ENCODE measurements at places on chromosomes 2 and 18.

GRCh38 chr18:24267878-24268277, 129.0 kb downstream of the CABYR start:
- no peak for DNase-seq

- DNase-seq, result peak; percentile 79
Observed at GRCh38 chr2:218876562-218877219, 4.0 kb upstream of the WNT10A start.

- DNase-seq, result no peak
Observed at GRCh38 chr2:118728984-118729383, 118.5 kb downstream of the EN1 start.

DNA sequence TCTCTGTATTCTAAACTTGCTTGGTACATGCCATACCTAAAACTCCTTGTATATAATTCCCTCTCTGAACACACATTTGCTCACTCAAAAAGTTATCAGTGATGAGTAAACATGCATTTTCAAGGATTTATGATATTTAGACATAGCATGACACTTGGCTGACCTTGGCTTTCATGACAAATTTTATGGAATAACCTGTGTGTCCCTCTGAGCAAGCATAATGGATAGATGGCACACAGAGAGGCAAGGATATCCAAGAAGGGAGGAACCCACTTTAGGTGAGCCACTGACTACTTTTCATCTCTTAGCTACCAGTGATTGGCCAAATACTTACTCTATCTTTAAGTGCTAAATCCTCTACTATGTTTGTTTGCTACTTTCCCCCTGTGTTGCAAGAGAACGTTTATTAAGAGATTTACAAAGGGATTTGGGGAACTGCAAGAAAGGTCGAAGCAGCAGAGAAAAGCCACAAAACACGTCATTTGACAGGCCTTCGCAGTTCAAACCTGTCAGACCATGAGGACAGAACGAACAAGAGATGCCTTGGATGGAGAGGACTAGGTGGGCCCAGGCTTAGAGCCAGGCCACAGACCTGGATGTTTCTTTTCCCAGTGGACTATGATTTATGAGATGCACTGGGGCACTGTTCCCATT, 379.9 kb downstream of the NBAS start:
- DNase-seq, result no peak

DNA sequence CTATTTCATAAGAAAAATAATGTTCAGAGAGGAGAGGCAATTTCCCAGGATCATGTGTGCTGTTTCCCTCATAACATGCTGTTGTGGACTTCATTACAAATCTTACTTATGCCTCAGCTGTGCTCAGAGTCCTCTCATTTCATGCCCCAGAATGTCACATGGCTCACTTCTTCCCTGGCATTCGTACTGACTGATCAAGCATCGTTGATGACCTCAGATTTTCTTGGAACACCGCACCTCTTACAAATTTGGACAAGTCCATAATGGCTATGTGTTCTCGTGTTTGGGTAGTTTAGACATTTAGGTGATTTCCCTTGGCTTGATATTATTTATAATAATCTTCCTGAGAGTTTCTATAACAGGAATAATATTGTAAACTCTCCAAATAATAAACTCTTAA, 32.9 kb downstream of the SERPINB7 start:
- DNase-seq, result no peak

DNA sequence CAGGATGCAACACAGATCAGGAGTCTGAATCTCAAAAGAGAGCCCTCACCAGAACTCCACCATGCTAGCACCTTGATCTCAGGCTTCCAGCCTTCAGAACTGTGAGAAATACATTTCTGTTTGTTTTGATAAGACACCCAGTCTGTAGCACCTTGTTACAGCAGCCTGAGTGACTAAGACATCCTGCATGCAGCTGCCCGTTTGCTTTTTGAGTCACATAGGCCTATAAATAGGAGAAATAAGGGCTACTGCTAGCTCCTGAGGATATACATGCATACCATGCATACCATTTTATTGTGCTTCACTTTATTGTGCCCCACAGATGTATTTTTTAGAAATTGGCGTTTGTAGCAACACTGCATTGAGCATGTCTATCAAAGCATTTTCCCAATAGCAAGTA, 337.8 kb downstream of the CDH2 start:
- no peak for DNase-seq

GRCh38 chr2:219352448-219353023, 20.0 kb upstream of the RESP18 start:
- DNase-seq, result peak; percentile 72

DNA sequence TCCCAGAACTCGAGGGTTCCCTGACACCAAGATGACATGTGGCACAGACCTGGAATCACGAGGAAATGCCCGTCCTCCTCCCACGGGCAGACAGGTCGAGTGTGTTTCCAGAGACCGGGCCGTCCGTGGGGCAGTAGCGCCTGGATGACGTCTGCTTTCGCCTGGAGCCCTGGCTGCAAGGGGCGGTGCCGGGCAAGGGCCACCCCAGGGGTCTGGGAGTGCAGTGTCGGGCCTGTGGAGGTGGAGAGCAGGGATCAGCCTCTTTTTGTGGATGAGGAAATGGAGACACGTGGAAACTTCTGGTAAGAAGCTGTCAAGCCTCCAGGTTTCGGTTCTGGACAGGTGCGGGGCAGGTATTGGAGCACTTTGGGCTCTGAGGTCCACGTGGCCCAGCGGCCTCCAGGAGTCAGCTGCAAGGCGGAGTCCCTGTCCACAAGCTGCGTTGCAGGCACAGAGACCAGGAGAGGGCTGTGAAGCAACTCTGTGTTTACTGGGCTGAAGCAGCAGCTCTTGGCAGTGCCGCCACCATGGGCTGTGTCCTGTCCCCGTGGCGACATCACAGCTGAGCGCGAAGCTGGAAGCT, 25.6 kb downstream of the NFATC1 start:
- DNase-seq, result no peak
